Right atrium auricular region (tissue), 2 donors: ENCODE measurements at places on chromosomes 11 and 22.

- peak; percentile 89 for DNase-seq
Measured at GRCh38 chr22:46547883-46548244, 10.4 kb upstream of the CELSR1 start.

DNA sequence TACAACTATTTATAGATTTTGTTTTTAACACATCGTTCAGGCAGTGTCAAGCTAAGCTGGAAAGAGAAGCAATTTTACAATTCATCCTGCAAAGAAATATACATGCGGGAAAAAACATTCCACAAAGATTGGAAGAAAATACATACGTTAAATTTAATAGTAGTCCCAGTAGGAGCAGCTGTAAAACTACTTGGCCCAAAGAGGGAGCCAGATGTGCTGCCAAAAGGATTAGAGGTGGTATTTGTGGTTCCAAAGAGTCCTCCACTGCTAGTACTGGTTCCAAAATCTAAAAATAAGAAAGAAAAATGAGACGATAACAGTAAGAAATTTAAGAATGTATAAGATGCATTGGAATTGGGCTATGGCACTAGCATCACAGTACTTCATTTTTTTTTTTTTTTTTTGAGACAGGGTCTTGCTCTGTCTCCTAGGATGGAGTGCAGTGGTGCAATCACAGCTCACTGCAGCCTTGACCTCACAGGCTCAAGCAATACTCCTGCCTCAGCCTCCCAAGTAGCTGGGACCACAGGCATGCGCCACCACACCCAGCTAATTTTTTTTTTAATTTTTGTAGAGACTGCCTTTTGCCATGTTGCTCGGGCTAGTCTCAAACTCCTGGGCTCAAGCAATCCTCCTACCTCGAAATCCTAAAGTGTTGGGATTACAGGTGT lies 21.5 kb downstream of the NUP98 start:
- DNase-seq: no peak

GRCh38 chr11:86473991-86474833 lies 99.5 kb downstream of the CCDC81 start:
- DNase-seq: peak; percentile 74

- no peak for DNase-seq
Measured at GRCh38 chr11:123509737-123510578, 79.9 kb downstream of the GRAMD1B start.

DNA sequence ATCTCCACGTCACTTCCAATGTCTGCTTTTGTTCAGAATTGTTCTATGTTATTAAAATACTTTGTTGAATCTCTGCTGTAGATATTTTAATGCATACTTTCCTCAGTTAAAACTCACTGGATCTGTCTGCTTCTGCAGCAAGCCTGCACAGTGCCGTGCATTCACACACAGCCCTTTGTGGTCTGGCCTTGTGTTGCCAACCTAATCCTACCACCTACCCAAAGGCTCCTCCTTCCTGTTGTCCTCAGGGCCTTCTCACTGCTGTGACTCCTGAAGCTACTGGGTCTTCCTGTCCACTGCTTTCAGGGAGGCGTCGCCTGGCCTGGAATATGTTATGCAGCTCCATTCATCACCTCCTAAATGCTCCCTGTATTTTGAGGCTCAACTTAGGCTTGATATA lies 67.0 kb downstream of the PPP6R3 start:
- DNase-seq: no peak

- DNase-seq: no peak
Measured at GRCh38 chr22:30304495-30305244, 15.4 kb upstream of the CASTOR1 start.

- DNase-seq: no peak
Measured at GRCh38 chr11:117992620-117993019, 6.4 kb downstream of the IL10RA start.

DNA sequence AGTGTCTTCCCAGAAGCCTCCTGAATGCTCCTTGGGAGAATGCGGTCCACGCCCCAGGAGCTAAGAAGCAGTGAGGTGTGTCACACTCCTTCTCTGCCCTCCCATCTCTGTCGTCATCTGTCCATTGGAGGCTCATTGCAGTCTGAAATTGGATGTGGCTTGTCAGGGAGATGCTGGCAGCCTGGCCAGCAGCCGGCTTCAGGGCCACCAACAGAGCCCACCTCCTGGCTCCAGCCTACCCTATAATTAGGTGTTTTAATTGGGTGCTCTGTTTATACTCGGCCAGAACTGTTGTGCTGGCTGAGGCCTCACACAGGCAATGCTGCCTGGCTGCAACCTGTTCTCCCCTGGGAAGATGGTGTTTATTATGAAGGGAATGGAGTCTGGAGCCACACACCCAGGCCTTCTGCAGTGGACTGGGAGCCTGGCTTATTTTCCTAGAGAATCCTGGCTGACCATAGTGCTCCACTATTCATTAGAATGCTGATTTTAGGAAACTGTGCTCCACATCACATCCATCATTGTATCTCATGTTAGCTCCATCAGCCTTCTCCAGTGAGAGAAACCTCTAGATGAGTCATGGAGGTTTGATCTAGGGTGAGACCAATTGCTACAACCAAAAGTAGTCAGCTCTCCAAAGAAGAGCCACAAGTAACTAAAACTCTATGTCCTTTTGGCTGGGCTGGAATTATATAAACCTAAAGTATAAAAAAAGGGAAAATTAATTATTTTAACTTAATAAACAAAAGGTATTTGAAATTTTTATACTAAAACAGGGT lies 86.8 kb upstream of the CRTAM start:
- no peak for DNase-seq

GRCh38 chr22:38868886-38869381 lies 3.1 kb downstream of the CBX6 start:
- peak; percentile 76 for DNase-seq

DNA sequence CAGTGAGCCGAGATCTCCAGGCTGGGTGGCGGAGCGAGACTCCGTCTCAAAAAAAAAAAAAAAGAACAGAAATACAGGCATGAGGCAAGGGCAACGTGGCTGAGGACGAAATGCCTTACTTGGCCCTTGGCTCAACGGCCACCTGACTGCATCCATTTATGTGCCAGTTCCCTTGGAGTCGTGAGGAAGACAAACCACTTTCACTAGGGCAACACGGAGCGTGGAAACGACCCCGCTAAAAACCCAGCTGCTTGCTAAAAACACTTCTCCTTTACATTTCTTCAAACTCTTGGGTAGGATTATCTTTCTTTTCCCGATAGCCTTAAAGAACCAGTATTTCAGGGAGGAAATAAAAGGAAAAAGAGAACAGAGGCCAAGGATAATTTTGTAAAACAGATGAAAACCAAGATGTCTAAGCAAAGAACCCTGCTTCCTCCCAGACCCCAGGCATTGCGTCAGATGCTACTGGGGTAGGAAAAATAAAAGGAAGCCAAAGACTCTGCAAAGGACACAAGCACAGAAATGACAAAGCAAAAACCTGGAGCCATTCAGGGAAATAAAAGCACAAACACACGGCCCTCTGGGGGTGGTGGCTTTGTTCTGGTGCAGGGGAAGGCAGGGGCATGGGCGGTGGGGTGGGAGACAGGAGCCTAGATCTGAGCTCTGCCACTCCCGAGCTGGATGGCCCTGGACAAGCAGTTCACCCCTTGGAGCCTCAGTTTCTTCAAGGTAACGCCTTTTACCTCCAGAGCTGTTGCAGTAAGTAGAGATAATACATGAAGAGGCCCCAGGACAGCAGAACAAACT lies 37.0 kb downstream of the PC start:
- DNase-seq: no peak

- no peak for DNase-seq
Measured at GRCh38 chr11:70736937-70737640, 338.8 kb downstream of the CTTN start.

DNA sequence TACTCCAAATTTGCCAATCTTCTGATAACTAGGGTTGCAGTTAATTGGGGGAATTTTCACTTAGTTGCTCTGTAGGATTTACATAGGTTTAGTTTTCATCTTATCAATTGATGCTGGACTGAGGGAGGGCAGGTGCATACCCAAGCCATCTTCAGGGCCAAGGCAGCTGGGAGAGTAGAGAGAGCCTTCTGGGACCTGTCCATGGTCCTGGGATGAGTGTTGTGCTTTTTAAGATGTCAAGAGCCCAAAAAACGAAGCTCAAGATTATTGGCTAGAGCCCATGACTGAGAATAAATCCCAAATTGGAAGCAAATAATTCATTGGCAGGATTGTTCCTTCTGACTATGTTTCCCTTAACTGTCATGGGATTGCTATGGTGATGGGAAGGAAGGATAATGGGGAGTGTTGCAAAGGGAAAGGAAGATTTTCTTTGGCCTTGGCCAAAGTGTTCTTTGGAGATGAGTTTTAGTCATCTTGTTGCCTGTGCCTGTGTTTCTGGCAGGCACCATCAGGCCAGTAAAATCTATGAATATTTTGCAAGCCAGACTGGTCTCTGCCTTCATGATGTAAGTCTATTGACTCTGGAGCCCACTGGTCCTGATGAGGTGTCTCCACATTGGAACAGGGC lies 4.5 kb downstream of the SLC22A6 start:
- DNase-seq: no peak

GRCh38 chr11:44290208-44290607 lies 19.7 kb downstream of the ALX4 start:
- DNase-seq: no peak

DNA sequence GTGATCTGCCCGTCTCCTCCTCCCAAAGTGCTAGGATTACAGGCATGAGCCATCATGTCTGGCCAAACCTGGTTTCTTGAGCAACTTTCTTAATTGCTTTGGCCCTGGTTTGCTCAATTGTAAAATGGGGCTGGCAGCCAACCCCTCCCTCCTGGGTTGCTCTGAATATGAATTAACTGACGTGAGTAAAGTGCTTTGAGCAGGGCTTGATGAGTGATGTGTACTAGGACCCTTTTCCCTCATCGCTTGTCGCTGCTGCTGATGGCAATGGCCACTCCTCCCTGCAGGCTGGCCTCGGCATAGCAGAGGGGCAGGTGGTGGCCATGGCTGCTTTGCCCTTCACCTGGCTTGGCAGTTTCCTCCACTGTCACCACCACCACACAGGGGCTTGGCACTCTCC lies 41.5 kb downstream of the RNF141 start:
- DNase-seq: peak; percentile 50

DNA sequence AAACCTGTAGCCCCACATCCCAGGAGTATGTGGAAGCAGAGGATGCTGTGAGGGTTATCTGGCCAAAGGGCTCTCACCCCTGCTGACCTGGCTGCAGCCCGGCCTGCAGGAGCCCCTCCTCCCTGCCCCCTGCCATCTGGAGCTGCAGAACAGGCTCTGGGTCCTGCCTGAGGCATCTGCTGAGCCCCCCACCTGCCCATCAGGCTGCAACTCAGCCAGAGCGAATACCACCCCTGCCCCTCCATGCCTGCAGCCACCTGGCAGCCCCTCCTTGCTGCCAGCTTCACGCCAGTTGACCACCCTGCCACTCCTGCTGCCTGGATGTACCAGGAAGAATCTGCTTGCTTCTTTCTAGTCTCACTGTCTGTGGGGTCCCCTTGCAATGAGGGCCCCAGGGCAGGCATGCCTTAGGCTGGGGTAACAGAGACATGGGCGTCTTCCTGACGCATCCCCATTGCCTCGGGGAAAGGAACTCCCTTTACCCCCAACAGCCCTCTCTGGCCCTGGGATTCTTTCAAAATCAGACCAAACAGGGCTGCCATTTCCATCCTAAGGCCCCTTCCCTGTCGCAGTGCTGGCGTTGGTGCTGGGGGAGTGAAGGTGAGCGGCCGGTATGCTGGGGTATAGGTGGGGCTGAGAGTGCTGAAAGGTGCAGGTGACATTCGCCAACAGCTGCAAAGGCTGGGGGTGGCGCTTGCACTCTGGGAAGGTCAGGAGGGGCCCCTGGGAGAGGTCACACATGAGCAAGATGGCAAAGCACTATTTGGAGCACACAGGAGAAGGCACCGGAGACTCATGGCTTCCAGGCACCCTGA lies 1334.6 kb downstream of the TBC1D22A start:
- DNase-seq: no peak

- peak; percentile 72 for DNase-seq
Measured at GRCh38 chr22:38733724-38734381, 21.9 kb downstream of the SUN2 start.

DNA sequence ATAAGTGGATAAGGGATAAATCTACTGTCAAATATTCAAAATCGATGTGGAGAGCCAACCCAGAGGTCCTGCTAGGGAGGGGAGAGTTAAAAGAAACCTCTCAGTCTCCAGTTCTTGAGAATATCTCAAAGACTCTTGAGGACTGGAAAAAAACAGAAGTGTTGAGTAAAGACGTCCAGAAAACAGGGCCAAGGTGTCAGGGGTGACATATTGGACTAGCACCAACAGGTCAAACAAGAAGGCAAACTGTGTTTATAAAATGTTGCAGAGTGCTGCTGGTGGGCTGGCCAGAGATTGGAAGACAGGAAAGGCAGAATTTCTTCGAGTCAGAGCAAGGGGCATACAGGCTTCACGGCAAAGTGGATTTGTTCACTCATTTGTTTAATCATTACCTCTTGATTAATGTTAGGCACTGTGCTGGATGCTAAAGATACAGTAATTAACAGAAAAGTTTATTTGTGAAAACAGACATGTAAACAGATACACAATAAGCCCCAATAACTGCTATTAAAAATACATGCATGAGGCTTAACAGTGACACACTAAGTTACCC lies 33.7 kb upstream of the SMPD1 start:
- no peak for DNase-seq

DNA sequence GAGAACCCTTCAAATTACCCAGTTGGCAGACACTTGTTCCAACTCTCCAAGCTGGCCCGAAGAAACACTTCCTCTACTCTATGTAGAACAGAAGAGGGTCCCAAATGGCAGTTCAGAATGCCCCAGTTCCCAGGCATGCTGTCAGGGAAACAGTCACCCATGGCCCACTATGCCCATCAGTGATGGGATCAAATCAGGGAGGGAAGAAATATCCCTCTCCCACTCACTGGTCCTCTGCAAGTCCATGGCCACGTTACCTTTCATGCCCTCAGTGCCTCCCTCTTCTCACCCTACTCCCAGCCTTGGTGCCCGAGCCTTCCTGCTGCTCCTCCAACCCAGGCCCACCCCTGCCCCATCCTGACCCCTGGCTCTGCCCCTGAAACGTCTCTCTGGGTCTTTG lies 16.6 kb downstream of the APOL3 start:
- DNase-seq: no peak

- DNase-seq: no peak
Measured at GRCh38 chr11:10653946-10654810, 39.4 kb downstream of the IRAG1 start.

- no peak for DNase-seq
Measured at GRCh38 chr22:40418366-40419201, 48.2 kb downstream of the SGSM3 start.
